NCI-H2081 treated with DMSO at 0.1 percent for 48 hours (cell line): ENCODE measurements at places on chromosomes 5 and 9.

DNA sequence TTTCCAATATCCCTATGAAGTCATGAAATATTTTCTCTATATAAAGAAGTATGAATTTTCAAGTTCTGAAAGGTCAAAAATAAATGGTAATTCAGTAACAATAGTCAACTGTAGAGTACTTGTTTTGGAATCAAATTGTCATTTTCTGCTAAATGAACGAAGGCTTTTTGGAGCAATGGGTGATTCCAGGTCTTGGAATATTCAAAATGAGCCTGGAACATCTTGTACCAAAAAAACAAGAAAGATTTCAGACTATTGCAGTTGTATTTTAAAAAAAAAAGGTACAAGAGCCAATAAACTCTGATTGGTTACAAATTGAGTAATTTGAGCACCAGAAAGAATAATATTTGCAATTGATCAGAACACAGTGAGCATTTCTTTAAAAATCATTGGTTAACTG, 730.1 kb downstream of the DTWD2 start:
- DNase-seq: no peak

DNA sequence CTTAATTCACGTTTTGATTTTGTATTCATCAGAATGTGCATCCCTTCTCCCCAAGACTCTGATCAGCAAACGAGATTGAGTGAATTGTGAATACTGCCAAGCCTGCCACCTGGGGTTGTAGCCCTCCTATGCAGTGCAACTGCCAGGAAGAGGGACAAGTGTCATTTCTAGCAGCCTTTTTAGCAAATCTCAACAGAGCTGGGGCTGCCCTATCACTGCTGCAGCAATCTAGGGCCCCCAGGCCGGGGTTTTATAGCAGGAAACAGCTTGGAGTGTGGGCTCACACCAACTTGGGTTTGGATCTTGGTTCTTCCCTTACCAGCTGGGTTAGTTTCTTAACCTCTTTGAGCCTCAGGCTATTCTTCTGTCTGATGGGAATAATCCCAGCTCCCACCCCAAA, 4.0 kb downstream of the CSF1R start:
- DNase-seq: no peak

DNA sequence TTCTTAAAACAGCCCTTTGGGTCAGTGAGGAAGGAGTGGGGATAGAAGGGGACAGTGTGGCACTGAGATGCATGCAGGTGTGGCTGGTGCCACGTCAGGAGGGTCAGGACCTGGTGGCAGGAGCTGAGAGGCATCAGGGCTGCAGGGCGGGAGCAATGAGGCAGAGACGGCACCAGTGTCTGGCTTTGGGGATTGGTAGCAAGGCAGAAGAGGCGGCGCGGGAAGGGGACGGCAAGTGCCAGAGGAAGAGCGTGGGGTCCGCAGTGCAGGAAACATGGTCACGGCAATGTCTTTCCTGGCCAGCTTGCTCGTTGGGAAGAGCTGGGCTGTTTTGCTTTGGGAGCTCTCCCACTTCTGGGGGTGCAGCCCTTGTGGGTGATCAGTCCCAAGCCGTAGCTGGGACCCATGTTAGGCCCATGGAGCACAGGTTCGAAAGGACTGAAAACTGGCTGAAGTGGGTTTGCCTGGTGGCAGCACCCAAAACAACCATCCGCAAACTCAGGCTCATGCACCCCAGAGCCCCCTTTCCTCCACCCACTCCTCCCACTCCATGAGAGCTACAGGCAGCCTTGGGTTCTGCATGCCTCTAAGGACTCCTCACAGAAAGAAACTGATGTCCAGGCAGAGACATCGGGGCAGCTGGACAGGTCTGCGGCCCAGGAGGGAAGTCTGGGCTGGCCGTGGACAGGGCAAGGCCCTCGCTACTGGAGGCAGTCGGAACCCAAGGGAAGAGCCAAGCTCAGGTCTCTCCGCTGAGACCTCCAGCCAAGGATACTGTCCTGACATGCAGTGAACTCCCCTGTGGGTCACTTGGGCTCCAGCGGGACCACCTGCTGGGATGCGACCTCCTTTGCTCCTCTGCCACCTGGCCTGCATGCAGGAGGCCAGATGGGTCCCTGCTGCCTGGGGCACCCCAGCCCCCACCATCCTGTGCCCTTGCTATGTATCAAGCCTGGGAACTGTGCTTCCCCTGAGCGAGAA, 104.4 kb downstream of the ZNF354C start:
- DNase-seq: no peak

DNA sequence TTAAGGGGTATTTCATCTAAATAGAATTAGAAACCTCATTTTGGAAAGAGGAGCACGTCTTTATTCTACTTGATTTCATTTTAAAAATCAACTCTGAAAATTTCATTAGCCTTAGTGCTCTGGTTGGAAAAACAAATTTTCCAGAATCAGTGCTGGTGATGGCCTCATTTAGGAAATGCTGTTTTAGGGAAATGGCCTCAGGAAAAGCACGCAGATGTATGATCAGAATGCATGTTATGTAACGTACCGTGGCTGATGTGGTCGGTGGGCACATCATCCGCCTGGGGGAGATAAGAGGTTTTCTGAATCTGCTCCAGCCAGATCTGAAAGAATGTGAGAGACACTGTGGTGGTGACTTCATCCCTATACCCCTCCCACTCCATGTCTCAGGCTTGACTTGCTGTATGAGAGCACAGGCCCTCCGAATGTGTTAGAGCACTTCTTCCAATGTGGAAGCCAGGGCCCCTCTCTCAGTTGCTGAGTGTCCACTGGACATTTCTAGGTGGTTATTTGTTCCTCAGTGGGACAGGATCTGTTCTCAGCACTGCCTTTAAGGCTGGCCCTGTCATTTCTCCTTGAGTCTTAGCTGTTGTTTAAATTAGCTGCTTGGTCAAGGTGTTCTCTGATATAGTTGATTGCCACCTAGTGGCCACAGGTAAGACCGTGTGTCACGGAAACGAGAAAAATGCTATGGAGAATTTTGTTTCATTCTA, 96.5 kb downstream of the ARHGAP26 start:
- no peak for DNase-seq

DNA sequence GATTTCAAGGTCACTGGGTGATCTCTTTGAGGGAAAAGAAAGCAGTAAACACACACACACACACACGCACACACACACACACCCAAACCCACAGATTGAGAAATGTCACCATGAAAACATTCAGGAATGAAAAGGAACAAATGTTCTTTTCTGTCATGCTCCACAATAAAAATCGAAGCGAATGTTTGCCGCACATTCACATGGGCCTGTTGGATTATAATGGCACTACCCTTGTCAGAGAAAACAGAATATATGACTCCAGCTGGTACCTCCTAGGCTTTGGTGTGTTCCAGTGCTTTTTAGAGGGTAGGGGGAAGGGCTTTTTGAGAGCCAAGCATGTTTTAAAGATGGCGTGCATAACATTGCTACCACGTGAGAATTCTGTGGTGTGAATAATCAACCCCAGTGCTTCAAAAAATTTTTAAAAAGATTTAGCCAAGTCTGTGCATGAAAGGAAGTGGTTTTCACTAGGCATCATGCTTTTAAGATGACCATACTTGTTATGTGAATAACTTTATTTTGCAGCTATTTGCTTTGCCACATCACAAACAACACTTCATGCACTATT, 120.8 kb upstream of the ZNF608 start:
- DNase-seq: no peak

DNA sequence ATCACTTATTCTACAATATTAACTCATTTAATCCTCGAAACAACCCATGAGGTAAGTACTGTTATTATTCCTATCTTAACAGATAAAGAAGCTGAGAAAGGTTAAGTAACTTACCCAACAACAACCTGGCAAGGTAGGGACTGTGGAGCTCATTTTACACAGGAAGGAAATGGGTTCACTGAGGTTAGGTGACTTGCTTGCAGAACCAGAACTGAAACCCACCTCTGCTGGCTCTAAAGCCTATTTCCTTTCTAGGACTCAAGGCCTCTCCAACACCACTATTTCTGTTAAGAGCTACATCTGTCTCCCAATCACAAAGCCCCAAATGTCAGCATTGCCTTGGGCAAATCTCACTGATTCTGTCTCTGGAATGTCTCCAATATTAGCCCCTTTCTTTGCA, 38.9 kb upstream of the IFNK start:
- no peak for DNase-seq

DNA sequence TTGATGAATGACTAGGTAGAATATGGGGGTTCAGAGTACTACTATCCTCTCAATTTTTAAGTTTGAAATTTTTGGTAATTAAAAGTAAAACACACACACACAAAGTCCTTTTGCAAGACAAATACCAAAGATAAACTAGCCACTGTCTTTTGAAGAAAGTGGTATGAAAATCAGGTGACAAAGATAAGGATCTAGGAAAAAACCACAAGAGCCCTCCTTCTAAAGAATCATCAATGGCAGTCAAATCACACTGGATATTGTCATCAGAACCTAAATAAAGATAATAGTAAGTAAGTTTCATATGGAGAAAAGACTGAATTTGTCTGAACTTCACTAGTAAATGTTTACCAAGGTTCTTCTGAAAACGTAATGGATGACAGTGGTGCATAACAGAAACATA, 30.5 kb upstream of the HK3 start:
- no peak for DNase-seq

- DNase-seq: no peak
Measured at GRCh38 chr5:95241161-95241560, 43.7 kb downstream of the MCTP1 start.

DNA sequence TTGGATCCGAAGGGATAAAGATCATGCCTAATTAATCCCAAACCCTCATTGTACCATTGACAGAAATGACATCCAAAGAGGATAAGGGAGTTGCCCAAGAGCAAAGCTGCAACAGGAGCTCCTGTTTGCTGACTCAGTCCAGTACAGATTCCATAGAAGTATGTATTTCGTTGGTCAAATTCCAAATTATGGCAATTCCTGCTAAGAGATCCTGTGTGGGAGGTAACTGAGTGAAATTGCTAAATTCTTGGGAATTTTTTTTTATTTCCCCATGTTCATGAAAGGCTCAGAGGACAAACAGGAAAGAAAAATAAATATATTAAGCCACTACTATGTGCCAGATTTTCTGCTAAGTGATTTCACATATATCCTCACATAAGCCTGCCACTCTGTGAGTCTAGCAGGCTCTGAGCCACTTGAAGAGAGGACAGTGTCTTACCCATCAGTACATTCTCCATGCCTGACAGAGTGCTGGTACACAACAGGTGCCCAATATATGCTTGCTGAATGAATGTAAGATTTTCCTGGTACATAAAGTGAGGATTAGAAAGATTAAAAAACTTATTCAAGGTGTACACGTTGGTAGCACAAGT, 132.7 kb downstream of the GLIS3 start:
- no peak for DNase-seq

DNA sequence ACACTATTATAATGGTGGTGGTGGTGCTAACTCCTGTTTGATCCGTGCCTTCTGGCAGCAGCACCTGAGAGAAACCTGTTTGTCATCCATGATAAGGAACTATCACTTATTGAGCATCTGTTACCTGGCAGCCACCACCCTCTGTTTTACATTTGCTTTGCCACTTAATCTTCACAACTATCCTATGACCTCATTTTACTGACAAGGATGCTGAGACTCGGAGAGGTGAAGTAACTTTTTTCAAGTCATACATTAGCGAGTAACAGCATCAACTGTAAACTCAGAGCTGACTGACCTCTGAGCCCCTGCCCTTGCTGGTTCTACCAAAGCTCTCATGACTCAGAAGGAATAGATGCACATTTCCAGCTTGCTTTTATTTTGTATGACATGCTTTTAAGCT, 81.1 kb downstream of the EGFLAM start:
- no peak for DNase-seq

DNA sequence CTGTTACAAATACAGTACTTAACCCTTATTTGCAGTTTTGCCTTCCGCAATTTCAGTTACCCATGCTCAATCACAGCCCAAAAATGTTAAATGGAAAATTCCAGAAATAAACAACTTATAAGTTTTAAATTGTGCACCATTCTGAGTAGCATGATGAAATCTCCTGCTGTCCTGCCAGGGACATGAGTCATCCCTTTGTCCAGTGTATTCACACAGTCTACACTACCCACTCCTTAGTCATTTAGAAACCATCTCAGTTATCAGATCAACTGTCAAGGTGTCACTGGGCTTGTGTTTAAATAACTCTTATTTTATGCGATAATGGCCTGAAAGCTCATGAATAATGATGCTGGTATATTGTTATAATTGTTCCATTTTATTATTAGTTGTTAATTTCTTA, 95.8 kb downstream of the PLCXD3 start:
- no peak for DNase-seq

- DNase-seq: no peak
Measured at GRCh38 chr5:162128117-162128516, 60.5 kb downstream of the GABRG2 start.

- peak; percentile 43 for DNase-seq
Measured at GRCh38 chr9:73200694-73201452, 49.2 kb downstream of the ANXA1 start.

DNA sequence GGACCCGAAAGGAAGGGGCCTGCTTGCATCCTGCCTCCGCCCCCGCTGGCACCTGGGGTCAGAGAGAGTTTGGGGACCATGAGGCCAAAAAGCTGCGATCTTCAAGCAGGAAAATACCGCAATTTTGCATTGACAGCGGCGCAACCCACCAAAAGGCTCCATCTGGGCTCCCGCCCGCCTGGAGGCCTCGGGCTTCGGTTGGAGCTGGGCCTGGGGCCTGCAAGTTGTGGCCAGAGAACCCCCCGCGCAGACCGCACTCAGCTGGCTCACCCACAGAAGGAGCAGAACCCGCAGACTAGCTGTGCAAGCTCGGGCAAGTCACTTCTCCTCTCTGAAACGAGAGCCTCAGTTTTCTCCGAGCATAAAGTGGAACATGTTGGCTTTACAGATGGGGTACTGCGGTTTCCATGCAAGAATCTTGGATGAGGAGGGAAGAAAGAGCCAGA, 1.3 kb downstream of the NR5A1 start:
- DNase-seq: no peak

DNA sequence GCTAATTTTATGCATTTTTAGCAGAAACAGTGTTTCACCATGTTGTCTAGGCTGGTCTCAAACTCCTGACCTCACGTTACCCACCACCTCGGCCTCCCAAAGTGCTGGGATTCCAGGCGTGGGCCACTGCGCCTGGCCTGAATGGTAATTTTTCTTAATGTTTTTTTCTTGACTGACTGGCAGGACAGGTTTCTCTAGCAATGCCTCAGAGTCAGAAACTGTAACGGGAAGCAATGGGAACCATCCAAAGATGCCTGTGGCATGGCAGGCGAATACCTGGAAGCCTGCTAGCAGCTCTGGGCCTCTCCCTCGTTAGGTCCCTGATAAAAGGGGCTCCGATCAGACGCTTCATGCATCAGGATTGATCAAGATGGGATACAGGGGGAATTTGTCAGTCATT, 639.2 kb downstream of the NR2F1-AS1 start:
- DNase-seq: no peak

GRCh38 chr9:113274474-113275156, 757 bp downstream of the CDC26 start:
- DNase-seq: peak; percentile 5

GRCh38 chr9:135281791-135282737, 194.6 kb downstream of the OLFM1 start:
- DNase-seq: no peak

- DNase-seq: no peak
Measured at GRCh38 chr5:138038826-138039225, 5.9 kb upstream of the FAM13B start.

DNA sequence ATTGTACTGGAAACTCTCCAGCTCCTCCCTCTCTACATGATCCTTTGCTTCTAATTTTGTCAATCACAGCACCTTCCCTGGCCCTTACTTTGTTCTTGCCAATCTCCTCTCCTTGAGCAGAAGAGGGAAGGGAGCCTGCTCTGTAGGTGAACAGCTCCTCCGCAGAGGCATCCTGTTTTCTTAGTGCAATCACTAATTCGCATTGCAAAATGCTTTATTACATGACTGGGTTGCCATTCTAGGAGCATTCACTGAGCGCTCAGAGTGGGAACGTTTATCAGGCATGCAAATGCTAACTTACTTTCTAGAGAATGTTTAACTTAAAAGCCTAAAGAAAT, 416 bp upstream of the SNX18 start:
- DNase-seq: no peak
